ENCODE measurements at places on chromosomes 5 and 9.

GRCh38 chr5:135707302-135707701 lies 127.2 kb upstream of the SLC25A48 start:
- no peak for DNase-seq

GRCh38 chr5:93821891-93822415 lies 80.6 kb upstream of the POU5F2 start:
- no peak for DNase-seq

DNA sequence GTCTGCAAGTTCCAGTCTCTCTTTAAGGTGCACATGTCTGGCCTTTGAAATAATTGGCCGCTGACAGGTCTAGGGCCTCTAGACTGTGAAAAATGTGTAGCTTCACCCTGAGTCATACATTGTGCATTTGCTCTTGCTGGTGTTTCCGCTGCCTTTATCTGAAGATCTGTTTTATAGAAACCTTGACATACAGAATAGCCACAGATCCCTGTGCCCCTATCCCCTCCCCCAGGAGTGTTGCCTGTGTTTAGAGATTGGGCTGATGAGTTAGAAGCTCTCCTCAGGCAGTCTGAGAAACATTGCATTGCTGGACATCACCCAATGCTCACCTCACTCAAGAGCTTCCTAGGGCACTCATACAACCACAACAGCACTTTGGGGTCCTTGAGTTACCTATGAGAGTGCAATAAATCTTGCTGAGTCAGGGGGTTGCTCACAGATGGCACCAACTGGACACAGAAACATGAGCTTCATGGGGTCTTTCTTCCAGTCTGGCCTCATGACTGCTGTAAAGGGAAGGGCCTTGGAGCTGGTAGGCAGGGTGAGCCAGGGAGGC lies 3.8 kb upstream of the ZNF782 start:
- no peak for DNase-seq

GRCh38 chr5:131682826-131683225 lies 47.8 kb upstream of the RAPGEF6 start:
- no peak for DNase-seq

GRCh38 chr9:6733831-6734230 lies 23.9 kb upstream of the KDM4C start:
- DNase-seq = no peak

DNA sequence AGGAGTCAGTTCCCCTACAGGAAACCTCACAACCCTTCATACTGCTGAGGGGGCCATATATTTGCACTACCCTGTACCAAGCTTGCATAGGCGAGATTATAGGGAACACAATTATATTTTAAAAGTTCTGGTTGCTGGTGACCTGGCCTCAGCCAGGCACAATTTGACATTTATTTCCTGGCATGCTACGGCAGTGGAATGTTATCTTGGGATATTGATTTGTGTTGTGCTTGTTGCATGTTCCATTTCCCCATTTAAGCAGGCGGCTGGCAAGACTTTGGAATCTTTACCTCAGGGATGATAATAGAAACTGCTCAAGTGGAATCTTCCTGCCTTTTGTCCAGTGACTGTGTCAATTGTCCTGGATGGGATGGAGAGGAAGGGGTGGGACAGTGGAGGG lies 67.0 kb upstream of the RPS23 start:
- no peak for DNase-seq

DNA sequence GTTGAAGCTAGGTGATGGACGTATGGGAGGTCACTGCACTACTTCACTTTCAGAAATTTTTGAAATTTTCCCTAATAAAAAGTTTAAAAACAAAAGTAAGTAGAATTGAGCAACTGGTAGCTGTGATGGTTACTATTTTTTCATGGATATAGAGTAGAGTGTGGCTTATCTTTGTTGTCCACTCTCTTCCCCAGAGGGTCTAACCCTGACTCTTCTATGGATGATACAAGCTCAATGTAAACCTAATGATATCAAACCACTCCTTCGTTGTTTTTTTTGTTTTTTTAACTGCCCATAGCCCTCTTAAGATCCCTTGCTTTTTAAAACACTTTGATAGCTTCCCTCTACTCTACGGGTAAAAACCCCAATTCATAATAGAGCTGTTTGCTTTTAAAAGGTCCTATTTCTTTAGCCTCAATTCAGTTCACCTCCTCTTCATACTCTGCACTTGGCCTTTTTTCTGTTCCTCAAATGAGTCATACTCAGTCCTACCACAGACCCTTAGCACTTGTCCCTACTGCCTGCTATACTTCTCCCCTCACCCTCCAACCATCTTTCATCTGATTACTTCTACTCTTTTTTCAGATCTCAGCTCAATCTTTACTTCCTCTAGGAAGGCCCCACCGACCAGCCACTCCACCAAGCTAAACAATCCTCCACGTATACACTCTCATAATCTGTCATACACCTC lies 2.6 kb downstream of the HDAC3 start:
- no peak for DNase-seq

DNA sequence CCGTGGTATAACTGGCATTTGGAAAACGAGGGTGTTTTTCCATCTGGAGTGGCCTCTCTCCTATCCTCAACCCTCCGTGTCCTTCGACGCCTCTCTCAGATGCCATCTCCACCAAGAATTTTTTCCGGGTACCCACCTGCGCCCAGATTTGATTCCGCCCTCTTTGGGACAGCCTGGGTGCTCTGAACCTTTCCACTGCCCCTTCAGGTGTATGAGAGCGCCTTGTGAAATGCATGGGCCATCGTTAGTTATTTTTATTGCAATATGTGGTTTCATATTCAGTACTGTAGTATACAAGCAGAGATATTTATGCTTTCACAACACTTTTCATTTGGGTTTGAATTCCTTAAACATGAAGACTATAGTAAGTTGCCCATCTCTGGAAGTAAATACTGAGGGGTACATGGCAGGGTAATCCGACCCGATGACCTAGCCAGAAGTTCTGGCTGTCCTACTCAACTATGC lies 78.2 kb upstream of the IFNE start:
- DNase-seq = no peak

DNA sequence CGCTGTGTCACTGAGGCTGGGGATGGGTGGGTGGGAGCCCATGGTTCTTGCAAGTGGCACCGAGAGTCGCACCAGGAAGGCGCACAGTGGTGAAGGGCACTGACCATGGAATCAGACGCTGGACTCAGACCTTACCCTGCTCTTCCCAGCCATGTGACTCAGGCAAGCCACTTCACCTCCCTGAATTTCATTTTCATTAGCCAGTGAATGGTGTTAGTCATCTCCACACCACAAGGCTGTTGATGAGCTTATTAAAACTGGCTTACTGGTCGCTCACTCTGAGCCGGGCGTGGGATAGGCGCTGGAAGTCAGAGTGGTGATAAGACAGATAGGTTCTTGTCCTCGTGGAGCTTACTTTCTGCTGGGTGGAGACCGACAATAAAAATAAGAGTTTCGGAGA lies 25.1 kb downstream of the FGF18 start:
- no peak for DNase-seq

- no peak for DNase-seq
Measured at GRCh38 chr5:137415231-137415681, 83.9 kb downstream of the SPOCK1 start.

DNA sequence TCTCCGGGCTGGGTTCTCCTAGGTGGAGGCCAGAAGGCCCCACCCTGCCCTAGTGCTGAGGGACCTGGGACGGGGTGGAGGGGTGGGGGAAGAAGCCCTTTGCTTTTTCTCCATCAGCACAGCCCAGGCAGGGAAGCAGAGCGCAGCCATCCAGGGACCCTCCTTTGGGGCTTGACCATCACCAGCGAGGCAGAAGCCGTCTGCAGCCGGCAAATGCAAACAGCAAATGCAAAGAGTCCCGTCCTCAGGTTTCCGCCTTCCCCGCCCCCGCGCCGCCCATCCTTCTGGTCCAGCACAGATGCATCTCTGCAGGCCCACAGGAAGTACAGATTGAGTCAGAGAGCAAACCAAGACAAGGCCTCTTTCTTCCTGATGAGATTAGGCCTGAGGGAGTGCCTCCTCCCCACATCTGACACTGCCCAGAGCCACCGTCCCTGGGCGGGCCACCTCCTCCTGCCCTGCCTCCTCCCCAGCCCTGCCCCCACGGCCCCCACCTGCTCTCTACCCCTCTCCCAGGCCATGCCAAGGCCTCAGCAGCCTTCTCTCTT lies 23.4 kb downstream of the CORO2A start:
- DNase-seq = peak; percentile 32

GRCh38 chr5:177446200-177447065 lies at the start of gene PRR7:
Gene PRR7 (plus strand): TSS chr5:177446814. CDS start chr5:177455068, 8,254 bp downstream.
- DNase-seq = peak; percentile 80

DNA sequence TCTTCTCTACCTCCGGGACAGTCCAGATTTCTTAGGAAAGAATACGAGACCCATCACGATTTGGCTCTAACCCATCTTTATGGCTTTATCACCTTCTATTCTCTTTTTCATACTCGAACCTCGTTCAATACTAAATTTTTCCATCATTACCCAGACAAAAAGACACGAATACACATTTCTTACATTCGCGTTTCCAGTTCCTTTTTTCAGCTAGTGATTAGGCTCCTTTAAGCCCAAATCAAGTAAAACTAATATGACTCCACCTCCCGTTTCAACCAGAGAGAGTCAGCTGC lies 506 bp downstream of the ZBTB6 start:
- no peak for DNase-seq

DNA sequence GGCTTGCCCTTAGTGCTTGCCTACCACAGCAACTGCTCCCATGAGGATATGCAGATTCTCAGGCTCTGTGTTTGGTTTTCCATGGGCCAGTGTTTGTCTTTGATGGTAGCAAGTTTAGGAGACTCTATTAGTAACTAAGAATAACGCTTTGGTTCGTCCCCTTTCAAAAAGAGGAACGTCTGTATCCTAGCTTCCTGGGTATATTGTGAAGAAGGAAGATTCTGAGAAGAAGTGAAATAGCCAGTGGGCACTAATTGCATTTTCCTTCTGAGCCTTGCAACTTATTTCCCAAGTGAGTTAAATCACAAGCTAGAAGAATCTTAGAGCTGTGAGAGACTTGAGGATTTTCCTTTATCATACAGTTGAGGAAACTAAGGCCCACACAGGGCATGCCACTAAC lies 376.8 kb downstream of the PIK3R1 start:
- no peak for DNase-seq

GRCh38 chr5:145818604-145819003 lies 16.5 kb downstream of the PRELID2 start:
- no peak for DNase-seq

GRCh38 chr9:123034881-123035510 lies 1.5 kb downstream of the GPR21 start:
- no peak for DNase-seq

- DNase-seq = no peak
Measured at GRCh38 chr9:121711797-121712196, 60.4 kb downstream of the DAB2IP start.

Data from stimulated activated CD4-positive, alpha-beta T cell treated with anti-CD3 and anti-CD28 coated beads, Interleukin-4, amount 100 ng/mL, for 1 hour (primary cell).